ENCODE measurements at places on chromosomes 4 and X.

- DNase-seq, result no peak
These were observed 13.8 kb upstream of the CLDN34 start for GRCh38 chrX:9953396-9953795.

DNA sequence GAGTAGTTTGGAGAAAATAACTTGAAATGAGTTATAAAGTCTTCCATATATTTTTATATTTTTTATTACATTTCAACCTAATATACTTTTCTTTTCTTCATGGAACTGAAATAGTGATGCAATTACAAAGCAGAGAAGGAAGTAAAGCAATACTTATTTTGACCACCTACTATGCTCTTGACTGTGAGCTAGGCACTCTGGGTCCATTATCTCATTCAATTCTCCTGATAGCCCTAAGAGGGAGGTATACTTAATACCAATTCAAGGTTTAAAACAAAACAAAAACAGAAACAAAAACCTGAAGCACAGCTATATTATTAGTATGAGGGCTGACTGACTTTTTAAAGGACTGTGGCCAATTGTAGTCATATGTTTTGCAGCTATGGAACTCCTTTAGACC, 193.5 kb downstream of the MAD2L1 start:
- DNase-seq, result no peak

DNA sequence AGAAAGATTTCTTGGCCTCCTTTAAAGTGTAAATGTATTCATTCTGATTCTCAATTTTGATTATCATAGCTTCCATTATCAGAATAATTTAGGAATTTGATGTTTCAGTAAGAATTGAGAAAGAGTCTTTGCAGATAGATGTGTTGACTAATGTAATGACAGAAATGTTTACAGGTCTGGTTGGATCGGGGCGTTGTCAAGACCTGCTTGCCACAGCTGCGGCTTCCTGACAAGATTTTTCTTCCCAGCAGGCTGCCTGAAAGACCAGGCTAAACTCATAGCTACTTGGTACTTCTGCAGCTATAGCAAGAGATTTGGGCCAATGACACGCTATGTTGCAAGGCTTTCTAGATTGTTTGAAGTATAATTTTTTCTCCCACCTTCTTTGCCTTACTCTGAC, 91.5 kb upstream of the ANKRD50 start:
- no peak for DNase-seq

GRCh38 chr4:81422595-81422994, 49.1 kb downstream of the RASGEF1B start:
- peak; percentile 22 for DNase-seq

GRCh38 chr4:129468624-129469023, 372.7 kb downstream of the C4orf33 start:
- DNase-seq, result no peak

- no peak for DNase-seq
These were observed 29.7 kb downstream of the PPP1R2C start for GRCh38 chrX:42748067-42748850.

GRCh38 chr4:93403571-93403970, 425.0 kb upstream of the ATOH1 start:
- DNase-seq, result no peak

DNA sequence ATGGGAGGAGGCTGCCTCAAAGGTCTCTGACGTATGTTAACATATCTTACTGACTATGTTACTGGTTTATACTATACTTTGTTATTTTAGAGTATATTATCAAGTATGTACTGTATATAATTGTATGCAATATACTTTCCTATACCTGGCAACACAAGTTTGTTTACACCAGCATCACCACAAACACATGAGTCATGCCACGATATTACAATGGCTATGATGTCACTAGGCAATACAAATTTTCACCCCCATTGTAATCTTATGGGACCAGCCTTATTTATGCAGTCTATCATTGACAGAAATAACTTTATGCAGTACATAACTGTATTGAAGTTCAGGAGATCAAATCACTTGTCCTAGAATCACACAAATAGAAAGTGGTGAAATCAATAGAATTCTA, 329.9 kb upstream of the SLC7A11 start:
- no peak for DNase-seq

DNA sequence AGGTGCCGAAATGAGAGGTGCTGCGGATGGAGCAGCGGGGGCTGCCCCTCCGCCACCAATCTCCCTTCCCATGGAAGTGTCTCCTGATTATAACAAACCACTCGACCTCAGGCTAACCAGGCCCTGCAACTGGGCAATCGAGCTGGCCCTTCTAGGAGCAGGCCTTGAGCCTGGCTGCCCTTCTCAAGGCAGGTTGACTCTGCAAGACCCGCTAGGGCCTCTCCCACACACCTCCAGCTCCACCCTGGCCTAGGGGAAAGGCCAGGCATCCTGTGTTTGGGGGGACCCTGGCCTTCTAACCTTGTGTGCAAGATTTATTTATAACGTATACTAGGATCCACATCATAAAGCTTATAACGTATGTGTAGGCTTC, 3.7 kb upstream of the BCOR start:
- DNase-seq, result no peak

DNA sequence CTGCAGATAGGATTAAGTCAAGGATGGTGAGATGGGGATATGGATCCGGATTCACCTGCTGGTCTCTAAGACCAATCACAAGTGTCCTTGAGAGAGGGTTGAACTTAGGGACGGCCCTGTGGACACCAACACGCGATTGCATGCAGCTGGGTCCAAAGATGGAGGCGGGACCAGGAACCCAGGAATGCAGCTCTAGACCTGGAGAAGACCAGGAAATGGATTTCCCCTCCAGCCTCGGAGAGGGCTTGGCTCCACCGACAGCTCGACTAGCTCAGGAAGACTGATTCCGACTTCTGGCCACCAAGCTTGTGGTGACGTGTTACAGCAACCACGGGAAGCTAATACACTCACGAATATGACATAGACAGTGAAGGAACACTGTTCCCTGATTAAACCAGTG, 4.7 kb downstream of the C4orf50 start:
- DNase-seq, result no peak

- DNase-seq, result no peak
These were observed 2497.3 kb downstream of the ARAP2 start for GRCh38 chr4:33746979-33747378.

DNA sequence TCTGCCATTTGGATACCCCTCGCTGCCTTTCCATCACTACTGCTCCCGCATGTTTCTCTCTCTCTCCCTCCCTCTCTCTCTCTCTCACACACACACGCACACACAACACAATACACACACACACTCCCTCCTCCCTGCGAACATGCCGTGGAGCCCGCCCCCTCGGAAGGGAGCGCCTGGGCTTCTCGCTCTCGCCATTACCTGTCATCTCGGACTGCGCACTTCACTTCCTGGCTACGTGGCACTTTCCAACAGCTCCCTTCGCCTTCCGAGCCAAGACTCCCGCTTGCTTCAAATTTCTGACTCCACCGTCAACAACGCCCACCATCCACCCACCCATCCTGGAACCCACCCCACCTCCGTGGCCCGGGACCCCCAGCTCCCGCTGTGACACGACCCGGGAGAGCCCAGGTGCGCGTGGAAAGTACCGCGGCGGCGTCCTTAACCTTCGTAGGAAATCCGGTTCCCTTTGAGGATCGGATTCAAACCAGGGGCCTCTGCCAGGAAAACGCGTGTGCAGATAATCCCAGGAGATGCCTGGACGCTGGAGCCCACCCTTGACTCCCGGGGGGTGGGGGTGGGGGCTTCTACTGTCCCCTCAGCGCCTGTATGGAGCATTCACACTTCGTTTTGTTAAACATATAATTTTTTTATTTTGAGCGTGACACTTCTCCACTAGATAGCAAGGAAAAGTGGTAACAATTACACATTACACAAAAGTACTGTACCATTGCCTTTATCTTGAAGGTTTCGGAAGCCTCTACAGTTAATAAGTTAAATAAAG, 12.5 kb downstream of the ARX start:
- DNase-seq, result no peak

DNA sequence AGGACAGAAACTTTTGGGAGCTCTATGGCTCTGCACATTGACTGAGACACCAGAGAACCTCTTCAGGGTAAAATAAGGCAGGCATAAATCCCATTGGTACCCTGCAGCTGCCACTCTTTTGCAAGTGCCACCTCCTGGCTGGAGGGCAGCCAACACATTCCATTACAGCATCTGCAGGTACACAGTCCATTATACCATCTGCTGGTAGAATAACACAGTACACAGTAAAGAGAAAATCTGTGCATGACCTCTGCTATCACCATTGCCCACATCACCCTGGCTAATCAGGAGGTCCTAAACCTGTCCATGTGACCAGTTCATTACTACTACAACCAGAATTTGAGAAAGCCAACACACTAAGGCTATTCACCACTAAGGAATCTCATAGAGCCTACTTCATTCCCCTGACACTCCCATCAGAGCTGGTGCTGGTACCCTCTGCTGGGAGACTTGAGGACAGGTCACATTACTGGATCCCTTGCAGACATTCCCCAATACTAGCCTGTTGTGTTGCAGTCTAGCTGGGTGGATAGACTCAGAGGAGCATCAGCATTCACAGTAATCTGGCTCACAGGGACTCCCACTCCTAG, 176.2 kb upstream of the TACR3 start:
- no peak for DNase-seq

DNA sequence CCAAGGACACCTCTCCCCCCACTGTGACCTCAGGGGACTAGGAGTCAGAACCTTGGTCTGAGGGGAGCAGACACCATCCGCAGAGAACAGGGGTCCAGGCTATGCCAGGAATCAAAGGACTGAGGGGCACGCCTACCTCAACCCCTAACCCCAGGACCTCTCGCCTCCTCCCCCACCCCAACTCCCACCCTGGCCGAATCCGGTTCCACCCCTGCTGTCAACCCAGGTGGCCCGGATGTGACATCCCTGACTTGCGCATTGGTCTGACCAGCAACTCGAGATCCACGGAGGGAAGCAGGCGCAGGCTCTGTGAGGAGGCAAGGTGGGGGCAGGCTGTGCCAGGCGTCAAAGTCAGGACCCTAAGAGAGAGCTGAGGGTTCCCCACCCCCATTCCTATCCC, 468 bp upstream of the MAGEA4 start:
- DNase-seq, result no peak

DNA sequence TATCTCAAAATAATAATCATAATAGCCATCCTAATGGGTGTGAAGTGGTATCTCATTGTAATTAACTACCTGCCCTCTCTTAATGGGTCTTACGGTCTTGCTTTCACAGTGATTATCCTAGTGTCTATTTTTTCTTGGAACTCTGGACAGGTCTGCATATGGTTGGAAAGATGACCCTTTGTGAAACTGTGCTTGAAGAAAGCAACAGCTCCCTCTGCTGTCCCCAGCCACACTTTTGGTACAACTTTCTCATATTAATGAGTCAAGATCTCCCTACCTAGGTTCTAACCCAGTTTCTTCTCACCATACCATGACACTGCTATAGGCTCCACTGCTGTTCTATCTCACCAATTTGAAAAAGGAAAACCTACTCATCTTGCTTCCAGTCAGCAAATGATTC, 2.4 kb downstream of the TFDP3 start:
- DNase-seq, result peak; percentile 2

DNA sequence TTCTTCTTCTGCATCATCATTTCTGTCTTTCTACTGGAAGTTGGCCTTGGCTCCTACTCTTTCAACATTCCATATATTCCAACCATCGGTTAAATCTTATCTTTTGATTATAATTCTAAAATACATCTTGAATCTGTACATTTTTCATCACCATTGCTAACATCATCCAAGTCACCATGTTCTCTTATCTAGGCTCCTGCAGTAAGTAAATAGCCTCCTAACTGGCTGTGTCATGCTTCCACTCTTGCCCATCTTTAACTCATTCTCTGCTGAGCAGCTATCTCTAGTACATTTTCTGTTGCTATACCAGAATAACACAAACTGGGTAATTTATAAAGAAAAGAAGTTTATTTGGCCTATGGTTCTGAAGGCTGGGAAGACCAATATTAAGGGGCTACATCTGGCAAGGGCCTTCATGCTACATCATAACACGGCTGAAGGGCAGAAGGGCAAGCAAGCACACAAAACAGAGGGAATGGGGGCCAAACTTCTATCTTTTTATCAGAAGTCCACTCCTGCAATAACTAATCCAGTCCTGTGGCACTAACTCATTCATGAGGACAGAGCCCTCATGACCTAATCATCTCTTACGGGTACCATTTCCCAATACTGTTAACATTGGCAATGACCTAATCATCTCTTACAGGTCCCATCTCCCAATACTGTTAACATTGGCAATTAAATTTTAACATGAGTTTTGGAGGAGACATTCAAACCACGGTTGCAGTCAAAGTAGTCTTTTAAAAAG, 72.2 kb downstream of the ENOX2 start:
- DNase-seq, result no peak

DNA sequence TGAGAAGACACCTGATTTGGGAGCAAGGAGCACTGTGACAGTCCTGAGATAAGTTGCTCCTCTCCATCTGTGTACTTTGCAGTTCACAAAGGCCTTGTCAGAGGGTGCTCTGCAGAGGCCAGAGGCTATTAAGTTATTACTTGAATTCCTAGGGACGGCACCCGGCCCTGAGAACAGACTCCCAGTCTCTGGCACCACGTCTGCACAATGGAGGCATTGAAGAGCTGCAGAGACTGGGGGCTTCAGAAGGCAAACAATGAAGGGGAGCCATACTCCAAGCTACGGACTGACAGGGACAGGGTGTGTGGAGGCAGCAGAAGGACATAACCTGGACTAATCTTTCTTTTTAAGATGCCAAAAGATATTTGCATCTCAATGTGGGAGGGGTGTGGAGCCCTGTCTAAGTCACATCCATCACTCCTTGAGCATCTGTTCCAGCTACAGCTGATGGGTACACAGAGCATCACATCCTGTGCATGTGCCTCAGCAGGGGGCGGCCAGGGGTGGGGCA, 11.5 kb downstream of the RASGEF1B start:
- no peak for DNase-seq

- no peak for DNase-seq
These were observed 13.3 kb downstream of the TFE3 start for GRCh38 chrX:49029876-49030275.

GRCh38 chr4:123941306-123941705, 544.7 kb downstream of the SPRY1 start:
- no peak for DNase-seq

- DNase-seq, result no peak
These were observed 86.6 kb downstream of the STK32B start for GRCh38 chr4:5137927-5138326.
